NB4 (cell line): ENCODE measurements at places on chromosomes 3 and 15.

DNA sequence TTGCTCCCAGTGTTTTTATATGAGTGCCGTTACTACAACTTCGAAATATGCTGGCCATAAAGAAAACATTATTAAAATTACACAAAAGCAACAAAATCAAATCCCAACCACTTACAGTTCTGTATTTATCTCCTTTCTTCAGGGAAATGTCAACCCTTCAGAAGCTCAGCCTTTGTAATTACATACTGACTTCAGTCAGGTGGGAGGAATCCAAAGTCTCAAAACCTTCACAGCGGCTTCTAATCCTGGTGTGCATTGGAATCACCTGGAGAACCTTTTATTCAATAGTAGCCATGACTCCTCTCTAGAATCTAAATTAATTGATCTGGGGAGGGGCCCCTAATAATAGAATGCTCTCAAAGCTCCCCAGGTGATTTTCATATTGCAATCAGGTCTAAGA, 463.7 kb upstream of the ARHGEF26 start:
- DNase-seq: no peak

DNA sequence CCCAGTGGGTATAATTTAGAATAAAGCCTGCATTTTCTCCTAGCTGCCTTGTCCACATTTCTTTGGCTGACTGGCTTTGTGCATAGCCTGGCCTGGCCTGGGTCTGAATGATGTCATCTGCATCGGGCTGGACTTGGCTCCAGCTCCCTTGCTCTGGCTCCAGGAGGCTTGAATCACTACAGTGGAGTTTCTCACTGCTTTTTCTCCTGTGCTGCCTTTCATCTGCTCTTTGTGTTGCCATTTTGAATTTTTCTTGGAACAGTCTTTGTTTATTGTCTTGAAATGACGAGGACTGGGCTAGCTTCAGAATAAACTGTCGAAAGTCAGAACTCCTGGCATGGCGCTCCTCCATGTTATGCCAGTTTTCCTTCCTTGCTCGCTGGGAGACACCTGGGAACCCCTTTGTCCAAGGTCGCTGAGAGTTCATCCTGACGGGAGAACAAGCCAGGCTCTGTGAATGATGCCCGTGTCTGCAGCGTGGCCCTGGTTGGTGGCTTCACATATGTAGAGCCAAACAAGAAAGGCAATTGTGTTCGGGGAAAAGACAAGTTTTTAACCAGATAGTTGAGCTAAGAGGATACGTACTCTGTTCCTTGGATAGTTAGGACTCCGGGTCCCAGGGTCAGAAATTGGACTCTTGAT, 258.9 kb downstream of the PDZRN3 start:
- DNase-seq: no peak

DNA sequence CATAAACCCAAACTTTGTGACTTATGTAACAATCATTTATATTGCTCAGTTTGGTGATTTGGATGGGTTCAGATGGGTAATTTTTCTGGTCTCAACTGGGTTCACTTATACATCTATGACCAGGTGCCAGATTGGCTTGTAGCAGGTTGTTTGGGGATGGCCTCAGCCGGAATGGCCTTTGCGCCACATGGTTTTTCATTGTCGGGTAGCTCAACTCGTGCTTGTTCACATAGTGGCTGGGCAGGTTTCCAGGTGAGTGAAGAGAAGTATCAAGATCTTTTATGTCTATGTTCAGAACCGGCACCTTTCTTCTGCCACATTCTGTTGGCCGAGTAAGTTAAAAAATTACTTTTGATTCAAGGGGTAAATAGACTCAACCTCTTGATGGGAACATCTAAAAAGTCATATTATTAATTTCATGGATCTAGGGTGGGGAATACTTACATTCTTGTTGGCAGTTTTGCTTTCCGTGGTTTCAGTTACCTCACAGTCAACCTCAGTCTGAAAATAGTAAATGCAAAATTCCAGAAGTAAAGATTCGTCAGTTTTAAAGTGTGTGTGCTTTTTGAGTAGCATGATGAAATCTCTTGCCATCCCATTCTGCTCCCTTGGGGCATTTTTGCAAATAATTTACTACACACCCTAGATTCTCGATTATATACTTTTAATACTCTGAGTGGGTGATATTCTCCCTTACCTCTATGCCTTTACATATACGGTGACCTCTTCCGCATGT, 745.7 kb upstream of the CCDC54 start:
- no peak for DNase-seq

- no peak for DNase-seq
These were observed 215.5 kb upstream of the KCNMB2 start for GRCh38 chr3:178320456-178321351.

DNA sequence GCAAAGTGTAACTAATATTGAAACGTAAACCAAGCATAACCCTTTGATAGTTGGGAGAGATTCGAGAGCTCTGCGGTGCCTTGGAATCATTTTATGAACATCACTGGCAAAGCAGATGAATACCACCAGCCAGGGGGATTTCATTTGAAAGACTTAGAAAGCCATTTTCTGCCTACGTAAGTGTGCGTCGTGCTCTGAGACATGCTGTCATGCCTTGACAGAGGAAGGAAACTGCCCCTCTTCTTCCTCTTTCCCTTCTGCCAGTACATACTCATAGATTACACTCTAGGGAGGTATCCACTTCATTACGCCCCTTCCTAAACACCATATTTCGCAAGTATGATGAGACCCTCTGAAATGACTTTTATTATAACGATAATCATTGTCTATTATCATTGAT, 3.3 kb upstream of the MTHFS start:
- peak; percentile 76 for DNase-seq

DNA sequence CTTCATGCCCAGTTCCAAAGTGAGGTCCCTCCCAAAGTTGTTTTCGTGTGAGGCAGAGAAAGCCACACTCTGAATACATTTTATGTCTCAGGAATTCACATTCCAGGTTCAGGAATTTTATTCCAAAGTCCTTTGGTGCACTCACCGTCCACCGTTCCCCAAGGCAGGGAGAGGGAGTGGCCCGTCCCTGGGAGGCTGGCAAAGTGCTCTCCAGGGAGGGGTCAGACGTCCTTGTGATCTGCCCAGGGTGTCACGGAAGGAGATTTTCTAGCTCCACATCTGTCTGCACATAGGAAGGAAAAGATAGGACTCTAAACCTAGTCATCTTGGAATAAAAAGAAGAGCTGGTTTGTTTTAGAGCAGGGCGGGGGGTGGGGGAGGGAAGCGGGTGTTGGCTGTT, 47.9 kb downstream of the KLF13 start:
- no peak for DNase-seq

DNA sequence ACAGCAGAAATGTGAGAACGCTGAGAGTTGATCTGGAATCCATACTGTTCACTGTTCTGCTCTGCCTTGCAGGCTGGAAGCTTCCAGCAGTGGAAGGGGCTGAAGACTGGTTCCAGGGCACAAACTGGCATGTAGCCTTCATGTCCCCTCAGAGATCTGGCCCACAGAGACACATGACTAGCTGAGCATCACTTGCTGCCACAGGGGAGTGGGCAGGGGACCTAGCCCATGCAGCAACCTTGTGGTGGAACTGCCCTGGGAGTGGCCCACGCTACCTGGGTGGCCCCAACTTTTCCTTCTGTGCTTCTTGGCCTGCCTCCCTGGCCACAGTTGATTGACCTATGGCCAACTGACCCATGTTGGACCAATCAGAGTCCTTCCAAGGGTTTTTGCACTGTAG, 98.1 kb downstream of the TPRA1 start:
- DNase-seq: no peak

- no peak for DNase-seq
These were observed 742 bp downstream of the PLA2G4F start for GRCh38 chr15:42155546-42156242.

DNA sequence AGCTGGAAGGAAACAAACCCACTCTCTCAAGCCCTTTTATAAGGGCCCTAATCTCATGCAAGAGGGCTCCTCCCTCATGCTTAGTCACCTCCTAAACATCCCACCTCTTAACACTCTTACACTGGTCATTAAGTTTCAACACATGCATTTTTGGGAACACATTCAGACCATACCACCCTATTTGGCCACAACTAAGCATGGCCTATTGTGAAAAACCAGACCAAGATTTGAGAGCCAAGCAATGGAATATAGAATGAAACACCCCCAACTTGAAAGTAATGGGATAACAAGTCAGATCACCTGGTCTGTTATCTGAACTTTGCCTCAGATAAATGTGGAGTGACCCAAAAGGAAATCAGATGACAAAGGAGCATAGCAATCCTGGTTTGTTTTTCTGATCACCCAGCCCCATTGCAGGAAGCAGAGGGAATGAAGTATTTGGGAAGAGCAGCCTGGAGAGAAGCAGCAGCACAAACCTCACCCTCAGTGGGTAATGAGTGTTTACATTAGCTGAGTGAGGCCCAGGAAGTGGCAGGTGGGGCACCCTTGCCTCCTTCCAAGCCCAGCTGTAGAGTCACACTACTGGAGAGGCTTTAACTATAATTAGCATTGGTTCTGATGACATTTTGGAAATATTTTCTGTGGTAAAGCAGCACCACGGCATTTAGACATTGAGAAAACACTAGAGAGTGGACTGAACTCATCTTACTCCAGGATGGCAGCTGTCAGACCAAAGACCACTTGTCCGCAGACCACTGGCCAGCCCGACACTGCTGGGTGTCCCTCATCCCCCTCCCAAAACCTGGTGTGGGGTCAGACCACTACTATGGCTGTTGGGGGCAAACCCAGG, 48.8 kb upstream of the PRTG start:
- DNase-seq: peak; percentile 12

DNA sequence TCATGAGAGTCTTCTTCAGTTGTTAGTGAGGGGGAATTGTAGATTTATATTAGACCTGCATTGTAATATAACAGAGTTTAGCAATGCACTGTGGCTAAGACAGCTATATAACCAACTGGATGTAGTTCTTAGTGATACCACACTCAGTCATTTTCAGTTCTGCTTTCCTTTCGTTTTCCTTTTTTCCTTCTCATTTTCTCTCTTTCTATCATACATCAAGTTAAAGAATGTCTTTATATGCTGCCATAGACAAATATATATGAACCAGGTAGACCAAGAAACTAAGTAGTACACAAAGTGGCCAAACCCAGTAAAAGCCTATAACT, 43.7 kb upstream of the CD47 start:
- DNase-seq: no peak

DNA sequence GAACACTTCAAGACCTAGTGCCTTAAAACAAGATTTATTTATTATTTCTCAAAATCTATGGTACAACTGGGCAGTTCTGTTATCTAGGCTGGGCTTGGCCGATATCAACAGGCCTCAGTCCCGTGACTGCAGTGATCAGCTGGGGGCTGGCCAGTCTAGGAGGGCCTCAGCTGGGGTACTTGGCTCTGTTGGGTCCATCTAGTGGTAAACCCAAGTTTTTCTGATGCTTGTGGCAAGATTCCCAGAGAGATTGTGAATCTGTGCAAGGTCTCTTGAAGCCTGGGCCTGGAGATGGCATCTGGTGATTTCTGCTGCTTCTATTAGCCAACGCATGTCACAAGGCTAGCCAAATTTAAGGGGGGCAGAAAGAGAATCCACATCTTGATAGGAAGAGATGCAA, 482.4 kb upstream of the SGO1 start:
- DNase-seq: peak; percentile 5

GRCh38 chr15:48596415-48596814, 49.1 kb downstream of the FBN1 start:
- DNase-seq: no peak

DNA sequence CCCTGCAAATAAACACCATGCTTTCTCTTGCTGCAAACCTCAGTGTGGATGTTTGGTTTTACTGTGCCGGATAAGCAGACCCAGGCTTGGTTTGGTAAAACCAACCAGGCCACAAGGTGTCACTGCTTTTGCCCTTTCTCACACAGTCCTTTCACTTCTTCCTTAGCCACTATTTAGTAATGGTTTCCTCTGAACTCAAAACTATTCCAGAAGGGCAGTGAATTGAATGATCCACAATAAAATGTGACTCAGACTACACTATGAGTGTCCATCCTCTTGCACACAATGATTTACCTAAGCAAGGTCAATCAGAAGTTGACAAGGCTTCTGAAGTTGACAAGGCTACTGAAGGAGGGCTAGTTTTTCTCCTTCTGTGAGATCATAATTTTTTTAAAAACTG, 552.4 kb upstream of the CCDC54 start:
- DNase-seq: peak; percentile 10

DNA sequence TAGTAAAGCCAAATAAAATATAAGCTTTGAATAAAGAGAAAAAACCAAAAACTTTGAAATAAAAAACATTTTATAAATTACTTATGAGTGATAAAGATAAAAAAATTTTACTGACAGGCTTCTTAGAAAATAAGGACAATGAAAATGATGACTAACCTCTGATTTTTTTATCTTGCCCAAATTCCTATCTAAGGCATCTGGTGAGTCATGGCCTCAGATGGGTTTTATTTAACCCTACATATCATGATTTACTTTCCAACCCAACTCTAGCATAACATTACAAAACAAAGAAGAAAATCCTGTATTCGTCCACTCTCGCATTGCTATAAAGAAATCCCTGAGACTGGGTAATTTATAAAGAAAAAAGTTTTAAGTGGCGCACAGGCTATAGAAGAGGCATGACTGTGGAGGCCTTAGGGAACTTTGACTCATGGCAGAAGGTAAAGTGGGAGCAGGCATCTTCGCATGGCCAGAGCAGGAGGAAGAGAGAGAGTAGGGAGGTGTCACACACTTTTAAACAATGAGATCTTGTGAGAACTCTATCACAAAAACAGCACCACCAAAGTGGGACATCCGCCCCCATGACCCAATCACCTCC, 152.1 kb downstream of the NEK10 start:
- DNase-seq: no peak

GRCh38 chr3:87088993-87089841, 98.3 kb upstream of the VGLL3 start:
- no peak for DNase-seq

- DNase-seq: no peak
These were observed 38.6 kb downstream of the TRPM1 start for GRCh38 chr15:31062911-31063310.

DNA sequence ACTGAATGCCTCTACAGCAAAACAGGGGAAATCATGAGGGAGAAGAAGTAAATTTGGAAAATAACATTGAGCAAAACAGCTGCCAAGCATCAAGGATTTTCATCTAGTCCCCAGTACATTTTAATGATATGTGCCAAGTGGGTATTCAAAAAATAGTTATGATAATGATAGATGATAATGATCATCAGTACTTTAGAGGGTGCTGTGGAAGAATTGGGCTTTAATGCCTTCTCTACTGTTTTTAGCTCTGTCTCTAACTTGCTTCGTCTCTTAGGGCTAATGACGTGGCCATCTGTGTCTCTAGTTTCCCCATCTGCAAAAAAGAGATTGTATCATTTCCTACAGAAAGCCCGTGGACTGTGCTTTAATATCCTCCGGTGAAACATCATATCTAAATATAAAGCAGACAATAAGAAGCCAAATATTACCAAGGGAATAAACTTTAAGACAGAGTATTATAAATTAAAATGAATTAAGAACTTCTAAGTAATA, 10.2 kb upstream of the FSIP1 start:
- DNase-seq: no peak

GRCh38 chr3:198092276-198092675, 132.3 kb downstream of the LMLN start:
- no peak for DNase-seq

DNA sequence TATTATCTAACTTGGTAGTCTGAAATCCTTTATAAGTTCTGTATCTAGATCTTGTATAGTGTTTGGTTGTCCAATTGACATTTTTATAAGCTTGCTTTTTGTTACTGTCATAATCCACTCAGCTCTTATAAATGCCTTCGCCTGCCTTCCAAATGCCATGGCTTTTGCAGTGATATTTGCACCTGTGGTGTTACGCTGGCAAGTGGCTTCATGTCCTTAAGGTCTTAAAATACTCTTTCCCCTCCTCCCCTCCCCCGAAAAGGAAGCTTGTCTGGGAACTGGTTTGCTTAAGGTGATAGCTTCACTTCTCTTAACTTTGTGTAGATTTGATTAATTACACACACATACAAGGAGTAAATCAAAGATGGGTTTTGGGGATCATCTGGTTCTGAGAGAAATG, 62.0 kb downstream of the ABHD2 start:
- DNase-seq: no peak
